Activated T-cell treated with anti-CD3 and anti-CD28 coated beads, Interleukin-2, amount 50 U/mL, for 72 hours (primary cell): ENCODE measurements at places on chromosomes 11 and 22. TPM values are rescaled to one million over a fixed set of nuclear protein-coding genes. Genes with fewer than 3 reads are reported as not detected.

The PAFAH1B2 gene
- 64.3 TPM for total RNA-seq

The WNT11 gene
- 0.16 TPM for total RNA-seq

DNA sequence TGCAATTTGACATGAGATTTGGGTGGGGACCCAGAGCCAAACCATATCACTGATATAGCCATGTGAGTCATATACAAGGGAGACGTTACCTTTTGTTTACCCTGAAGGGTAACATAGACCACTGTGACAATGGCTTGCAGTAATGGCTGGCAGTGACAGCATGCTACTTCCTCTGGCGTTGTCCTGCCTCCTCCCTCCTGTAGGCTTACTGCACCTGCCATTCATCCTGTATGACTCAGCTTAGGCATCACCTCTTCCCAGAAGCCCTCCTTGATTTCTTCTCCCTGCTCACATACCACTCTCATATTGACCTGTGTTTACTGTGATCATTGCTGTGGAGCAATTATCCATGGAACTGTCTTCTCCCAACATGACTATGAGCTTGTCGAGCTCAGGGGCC is 12.0 kb upstream of the PVALB start:
- H3K36me3 ChIP-seq, result no peaks in the 10 kb centered on the region
- peaks cover 21% of the 10 kb centered on the region for H3K27me3 ChIP-seq
- no peak overlapping the region for H3K27ac ChIP-seq
- peak; percentile 14 for DNase-seq

The SLC39A13 gene
- 16.2 TPM for total RNA-seq

The DEFB131B gene
- total RNA-seq, result not detected

DNA sequence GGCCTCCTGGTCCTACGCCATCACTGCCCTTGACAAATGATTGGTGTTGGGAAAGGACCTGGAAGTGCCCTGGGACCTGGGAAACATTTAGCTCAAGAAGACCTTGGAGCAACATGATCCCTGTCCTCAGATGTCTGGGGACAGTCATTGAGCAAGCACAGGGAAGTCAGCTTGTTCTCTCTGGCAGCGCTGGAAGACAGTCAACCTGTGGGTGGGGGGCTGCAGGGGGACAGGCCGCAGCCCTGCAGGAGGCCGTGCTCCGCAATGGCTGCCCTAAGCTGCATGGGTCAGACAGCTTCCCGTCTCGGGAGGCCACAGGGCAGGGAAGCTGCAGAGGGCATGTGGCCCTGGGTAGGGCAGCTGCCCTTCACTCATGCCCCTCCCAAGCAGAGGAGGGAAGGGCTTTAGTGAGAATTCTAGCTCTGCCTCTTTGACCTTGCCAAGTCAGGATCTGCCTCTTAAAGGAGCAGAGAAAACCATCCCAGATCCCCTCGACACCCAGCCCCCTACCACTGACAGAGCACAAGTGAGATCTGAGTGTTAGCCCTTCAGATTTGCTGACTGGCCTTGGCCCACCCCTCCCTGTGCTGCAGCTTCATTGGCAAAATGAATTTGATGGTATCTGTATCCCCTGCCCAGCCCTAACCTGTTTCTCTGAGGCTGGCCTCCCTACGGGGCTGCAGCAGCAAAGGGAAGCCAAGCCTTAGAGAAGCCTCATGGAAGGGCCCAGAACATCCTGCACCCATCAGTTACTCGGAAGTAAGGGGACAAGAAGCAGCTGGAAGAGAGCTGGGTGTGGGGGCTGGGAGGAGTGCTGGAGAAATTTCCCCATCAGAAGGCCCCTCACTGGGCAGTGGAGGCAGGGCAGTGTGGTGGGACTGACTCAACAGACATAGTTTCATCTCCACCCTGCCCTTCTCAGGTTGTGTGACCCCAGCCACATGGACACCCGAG is 6.2 kb upstream of the SREBF2 start:
- peaks cover 62% of the 10 kb centered on the region for H3K4me1 ChIP-seq
- peaks cover 5% of the 10 kb centered on the region for H3K36me3 ChIP-seq
- no peak for DNase-seq
- H3K4me3 ChIP-seq, result no peak overlapping the region
- H3K27me3 ChIP-seq, result no peaks in the 10 kb centered on the region

DNA sequence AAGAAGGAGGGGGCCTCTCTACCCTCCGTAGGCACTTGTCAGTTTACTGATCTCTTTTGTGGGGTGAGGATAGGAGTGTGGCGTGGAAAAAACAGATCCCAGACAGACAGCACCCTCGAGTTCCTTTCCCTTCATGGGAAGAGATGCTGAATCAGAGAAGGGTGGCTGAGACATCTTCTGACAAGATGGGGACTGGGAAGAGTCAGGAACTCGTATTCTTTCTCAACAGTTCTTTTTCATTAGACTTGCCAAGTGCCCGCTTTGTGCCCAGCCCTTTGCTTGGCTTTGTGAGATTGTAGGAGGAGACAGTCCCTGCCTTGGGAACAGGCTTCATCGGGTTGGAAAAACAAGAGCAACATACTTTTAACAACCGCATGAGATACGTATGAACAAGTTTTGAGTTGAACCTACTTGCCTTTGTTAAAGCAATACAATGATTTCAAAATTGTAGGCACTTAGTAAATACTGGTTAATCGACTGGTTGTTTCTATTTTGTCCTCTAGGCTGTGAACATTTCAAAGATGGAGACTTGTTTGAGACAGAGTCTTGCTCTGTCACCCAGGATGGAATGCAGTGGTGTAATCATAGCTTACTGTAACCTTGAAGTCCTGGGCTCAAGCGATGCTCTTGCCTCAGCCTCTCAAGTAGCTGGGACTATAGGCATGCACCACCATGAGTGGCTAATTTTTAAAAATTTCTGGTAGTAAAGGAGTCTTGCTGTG is 1.1 kb downstream of the RRM1 start:
- H3K27me3 ChIP-seq, result no peaks in the 10 kb centered on the region
- H3K4me3 ChIP-seq, result peak overlapping the region; percentile 91
- DNase-seq, result no peak
- H3K27ac ChIP-seq, result peak overlapping the region; percentile 88
- peaks cover 15% of the 10 kb centered on the region for H3K36me3 ChIP-seq

The YPEL1 gene
- 2.5 TPM for total RNA-seq

The SPI1 gene
- 0.55 TPM for total RNA-seq

GRCh38 chr11:118842369-118842768 is 41.3 kb upstream of the CXCR5 start:
- H3K27me3 ChIP-seq, result no peaks in the 10 kb centered on the region
- DNase-seq, result no peak
- H3K36me3 ChIP-seq, result peaks cover 4% of the 10 kb centered on the region
- H3K27ac ChIP-seq, result peak overlapping the region; percentile 55
- no peak overlapping the region for H3K4me3 ChIP-seq

The NNMT gene
- total RNA-seq, result not detected

DNA sequence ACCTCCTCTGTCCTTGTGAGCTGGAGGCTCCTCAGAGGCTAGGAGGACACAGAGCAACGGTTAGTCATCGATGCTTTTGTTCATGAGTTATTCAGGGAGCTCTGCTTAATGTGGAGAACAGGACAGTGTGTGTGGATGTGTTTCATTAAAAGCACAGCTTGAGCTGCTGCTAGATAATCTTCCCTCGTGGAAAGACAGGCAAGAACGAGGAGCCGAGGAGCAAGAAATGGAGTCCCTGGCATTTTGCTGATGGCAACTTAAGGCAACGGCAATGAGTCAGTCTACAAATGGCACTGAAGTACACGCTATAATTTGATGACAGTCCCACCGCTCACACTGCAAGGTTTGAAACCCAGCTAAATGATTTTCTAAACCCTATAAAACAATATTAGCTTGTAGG is 106.2 kb downstream of the IGLL1 start:
- H3K4me3 ChIP-seq, result no peak overlapping the region
- peaks cover 5% of the 10 kb centered on the region for H3K4me1 ChIP-seq
- H3K27ac ChIP-seq, result no peak overlapping the region
- H3K36me3 ChIP-seq, result no peaks in the 10 kb centered on the region
- DNase-seq, result no peak

DNA sequence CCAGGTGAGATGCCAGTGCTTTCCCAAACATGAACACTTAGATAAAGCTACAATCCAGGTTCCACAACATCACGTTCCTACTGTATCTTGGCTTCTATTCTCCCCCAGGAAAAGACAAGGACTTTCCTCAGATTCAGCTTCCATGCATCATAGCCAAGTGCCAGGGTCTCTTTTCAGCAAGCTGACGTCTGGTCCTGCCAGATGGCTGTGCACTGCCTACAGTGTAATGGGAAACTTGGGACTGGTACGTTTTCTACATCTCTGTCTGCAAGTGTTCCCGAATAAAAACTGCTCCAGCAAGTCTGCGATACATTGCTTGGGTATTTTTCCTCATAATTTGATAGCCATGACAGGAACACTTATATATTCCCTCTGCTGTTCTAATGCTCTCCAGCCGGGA is 412.5 kb downstream of the FAM181B start:
- no peaks in the 10 kb centered on the region for H3K4me1 ChIP-seq
- no peak overlapping the region for H3K27ac ChIP-seq
- no peaks in the 10 kb centered on the region for H3K36me3 ChIP-seq
- DNase-seq, result no peak

The OR5L2 gene
- not detected for total RNA-seq

DNA sequence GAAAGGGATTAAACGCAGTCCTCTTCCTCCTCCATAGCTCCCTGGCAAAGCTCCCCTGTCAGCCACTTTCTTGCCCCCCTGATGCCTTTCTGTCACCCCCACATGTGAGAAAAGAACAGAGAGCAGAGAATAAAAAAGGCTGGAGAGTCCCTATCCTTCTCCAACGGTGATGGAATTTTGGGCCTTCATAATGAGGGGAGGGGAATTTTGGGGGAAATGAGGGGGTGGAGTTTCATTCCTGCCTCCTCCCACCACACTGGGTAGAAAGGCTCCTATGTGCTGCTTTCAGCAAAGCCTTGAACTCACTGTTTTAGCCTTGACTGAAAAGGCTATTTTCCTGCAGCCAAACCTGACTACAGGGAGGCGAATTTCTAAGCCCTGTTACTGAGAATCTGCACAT is 59.3 kb downstream of the C11orf58 start:
- H3K4me1 ChIP-seq, result peaks cover 22% of the 10 kb centered on the region
- H3K4me3 ChIP-seq, result no peak overlapping the region
- peak overlapping the region; percentile 12 for H3K27ac ChIP-seq
- DNase-seq, result no peak
- no peaks in the 10 kb centered on the region for H3K27me3 ChIP-seq

- no peak overlapping the region for H3K27ac ChIP-seq
- no peak overlapping the region for H3K4me3 ChIP-seq
- no peaks in the 10 kb centered on the region for H3K27me3 ChIP-seq
Observed at GRCh38 chr11:72228229-72228843, 3.8 kb downstream of the INPPL1 start.

DNA sequence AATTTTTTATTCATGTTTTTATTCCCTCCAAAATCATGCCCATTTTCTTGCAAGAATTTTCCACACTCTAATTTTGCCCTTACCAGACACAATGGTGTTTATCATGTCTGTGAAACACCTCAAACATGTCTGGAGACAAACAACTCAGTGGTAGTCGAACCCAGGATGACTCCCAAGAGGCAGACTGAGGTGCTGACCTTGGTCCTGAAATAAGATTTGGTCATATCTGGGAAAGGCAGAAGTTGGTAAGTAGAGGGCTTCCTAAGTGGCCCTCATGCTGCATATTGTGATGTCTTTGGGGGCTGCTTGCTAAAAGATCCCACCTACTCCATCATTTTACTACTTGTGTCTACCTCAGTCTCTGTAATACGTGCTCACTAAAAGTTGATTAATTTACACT is 369.4 kb upstream of the ISX start:
- no peaks in the 10 kb centered on the region for H3K4me1 ChIP-seq
- no peak for DNase-seq
- no peaks in the 10 kb centered on the region for H3K27me3 ChIP-seq
- no peak overlapping the region for H3K4me3 ChIP-seq
